ENCODE measurements at places on chromosomes 7 and 10. TPM values are rescaled to one million over a fixed set of nuclear protein-coding genes. Genes with fewer than 3 reads are reported as not detected.

GRCh38 chr10:85919491-85920021 is 447.0 kb downstream of the GRID1 start:
- no peak for DNase-seq

DNA sequence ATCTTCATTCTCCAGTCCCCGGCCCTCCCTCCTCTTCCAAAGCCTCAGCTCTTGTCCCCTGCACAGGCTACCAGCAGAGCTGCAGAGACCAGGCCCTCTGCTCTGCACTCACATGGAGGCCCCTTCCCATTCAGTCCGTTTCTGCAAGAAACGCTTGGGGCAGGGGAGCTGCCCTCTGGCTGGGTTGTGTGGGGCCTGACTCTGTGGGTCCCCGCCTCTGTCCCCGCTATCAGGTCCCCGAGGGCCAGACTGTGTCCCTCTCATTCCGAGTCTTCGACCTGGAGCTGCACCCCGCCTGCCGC is 1.5 kb downstream of the PCOLCE start:
- DNase-seq: no peak

- DNase-seq: no peak
These were observed 121.1 kb downstream of the C10orf90 start for GRCh38 chr10:126549344-126549743.

- no peak for DNase-seq
These were observed 9.5 kb upstream of the ZNF862 start for GRCh38 chr7:149828357-149829309.

- DNase-seq: peak; percentile 82
These were observed 361 bp upstream of the PLXDC2 start for GRCh38 chr10:19815731-19816410.

DNA sequence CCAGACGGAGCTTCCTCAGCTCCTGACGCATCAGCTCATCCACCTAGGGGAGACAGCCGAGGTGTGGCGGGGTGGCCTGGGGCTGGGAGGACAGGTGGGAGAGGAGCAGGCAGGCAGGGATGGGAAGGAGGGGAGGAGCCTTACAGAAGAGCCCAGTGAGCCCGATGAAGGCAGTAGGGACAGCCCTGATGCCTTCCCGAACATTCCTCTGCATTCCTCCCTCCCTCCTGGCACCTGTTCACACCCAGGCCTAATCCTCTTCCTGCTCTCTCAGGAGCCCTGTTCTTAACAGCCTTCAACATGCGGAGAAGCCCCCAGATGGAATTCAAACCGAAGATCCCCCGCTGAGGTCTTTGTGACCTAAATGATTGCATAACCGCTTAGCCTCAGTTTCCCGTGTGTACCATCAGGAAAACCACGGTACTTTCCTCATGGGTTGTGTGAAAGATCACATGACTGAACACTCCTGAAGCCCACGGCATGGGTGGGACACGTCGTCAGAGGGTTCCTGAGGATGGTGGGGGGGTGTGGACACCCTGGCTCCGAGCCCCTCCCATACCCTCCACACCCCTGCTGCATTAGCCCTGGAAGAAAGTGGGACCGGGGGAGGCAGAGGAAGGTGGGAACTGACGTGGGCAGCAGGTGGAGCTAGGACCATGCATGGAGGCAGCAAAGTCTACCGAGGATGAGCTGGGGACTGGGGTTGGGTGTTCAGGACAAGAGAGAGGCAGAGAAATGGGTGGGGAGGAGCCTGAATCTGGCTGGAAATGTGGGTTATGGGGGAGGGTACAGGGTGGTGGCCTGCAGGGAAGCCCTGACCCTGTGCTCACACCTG is 8.8 kb upstream of the ASB10 start:
- DNase-seq: no peak

DNA sequence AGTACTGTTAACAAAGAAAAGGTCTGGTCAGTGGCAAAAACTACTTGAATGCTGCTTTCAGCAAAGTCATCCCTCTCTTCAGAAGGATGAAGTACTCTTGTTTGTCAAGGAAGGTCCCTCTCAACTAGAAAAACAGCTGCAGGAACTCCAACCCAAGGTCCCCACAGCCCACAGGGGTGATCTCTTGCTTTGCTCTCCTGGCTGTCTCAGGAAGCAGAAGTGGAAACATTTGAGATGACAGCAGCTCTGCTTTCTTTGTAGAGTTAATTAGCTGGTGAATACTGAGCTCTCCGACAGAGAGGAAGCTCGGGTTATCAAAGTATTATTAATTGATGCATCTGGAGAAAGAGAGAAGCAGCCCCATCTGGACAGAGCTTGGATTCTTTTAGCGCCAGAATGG is 25.4 kb upstream of the LRGUK start:
- DNase-seq: no peak

GRCh38 chr7:2566348-2566889 is 7.6 kb downstream of the IQCE start:
- DNase-seq: no peak

DNA sequence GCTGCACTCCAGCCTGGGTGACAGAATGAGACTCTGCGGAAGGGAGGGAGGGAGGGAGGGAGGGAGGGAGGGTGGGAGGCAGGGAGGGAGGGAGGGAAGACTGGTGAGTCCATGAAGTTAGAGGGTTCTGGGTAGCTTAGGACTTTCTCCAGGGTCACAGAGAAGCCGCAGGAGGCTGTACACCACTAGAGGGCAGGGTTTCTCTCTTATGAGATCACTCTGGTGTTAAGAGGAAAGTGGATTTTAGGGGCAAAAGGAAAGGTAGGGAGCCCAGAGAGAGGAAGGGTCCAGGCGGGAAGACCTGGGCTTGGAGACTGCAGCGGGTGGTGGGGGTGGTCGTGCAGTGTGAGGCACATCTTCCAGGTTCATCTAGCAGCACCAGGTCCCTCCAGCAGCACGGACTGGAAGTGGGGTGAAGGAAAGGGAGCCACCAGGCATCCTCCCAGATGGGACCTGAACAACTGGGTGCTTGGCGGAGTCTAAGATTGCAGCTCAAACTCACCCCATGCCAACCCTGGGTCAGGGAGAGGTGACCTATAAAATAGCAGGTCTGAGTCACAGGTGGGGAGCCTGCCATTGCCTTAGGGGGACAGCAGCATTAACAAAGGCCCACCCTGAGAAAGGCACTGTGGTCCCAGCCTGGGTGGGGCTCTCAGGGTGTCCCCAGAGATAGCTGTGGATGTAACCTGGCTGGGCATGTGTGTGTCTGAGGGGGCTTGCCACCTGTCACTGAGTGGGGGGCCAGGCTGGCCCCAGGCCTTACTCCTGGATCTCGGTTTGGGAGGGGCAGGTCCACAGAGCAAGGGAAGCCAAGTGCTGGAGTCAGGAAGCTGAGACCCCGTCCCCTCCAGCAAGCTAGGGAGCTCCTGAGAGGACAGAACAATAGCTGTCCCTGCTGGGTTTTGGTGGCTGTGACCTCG is 48.5 kb upstream of the SLC29A3 start:
- peak; percentile 59 for DNase-seq

GRCh38 chr7:27994639-27995038 is 186.0 kb downstream of the JAZF1 start:
- DNase-seq: no peak

DNA sequence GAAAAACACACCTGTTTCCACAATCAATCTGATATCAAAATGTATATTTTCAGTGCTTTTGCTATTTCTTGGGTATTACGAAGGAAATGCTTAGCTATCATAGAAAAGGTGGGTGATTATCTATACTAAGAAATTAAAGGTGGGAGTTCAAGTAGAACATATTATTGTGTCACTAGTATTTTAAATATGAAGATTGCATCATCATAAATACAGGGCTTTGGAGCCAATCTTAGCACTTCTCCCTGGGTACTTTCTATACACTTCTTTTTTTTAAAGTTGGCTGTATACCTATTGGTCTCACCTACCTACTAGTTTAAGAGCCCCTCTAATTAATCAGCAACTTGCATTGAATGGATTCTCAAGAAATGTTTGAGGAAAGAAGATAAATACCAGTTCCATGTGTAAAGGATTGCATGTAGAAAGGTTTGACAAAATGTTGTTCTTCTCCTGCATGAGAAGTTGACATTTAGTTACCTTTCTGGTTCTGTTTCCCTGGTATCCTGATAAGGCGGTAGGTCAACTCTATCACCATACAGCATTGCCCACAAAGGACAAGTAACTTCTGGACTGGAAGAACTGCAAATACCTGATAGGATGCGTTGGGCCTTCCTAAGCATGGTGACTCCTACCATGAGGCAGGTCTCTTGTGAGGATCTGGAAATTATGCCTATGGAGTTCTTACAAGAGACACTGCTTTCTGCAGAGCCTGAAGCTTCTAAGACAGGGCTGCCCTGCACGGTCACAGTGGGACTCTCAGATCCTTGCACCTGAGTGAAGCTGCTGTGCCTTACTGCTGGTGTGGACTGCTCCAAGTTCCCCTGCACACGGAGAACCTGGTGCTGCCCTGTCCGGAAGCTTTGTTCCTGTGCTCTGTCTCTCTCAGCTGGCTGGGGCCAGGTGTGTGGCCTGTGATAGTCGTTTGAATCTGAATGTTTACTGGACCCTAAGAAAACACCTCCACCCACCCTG is 32.1 kb upstream of the PDSS1 start:
- DNase-seq: no peak

DNA sequence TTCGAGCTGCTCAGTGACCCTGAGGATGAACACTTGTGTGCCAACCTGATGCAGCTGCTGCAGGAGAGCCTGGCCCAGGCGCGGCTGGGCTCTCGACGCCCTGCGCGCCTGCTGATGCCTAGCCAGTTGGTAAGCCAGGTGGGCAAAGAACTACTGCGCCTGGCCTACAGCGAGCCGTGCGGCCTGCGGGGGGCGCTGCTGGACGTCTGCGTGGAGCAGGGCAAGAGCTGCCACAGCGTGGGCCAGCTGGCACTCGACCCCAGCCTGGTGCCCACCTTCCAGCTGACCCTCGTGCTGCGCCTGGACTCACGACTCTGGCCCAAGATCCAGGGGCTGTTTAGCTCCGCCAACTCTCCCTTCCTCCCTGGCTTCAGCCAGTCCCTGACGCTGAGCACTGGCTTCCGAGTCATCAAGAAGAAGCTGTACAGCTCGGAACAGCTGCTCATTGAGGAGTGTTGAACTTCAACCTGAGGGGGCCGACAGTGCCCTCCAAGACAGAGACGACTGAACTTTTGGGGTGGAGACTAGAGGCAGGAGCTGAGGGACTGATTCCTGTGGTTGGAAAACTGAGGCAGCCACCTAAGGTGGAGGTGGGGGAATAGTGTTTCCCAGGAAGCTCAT is 1.1 kb downstream of the DDIT4 start:
- peak; percentile 83 for DNase-seq

HMX2 gene
- total RNA-seq: not detected

SCART1 gene
- total RNA-seq: 0.51 TPM

ACSM6 gene
- not detected for total RNA-seq

FAM131B gene
- 0.59 TPM for total RNA-seq

FAM241B gene
- 3.3 TPM for total RNA-seq

DYNC1I1 gene
- total RNA-seq: 35.6 TPM

SFRP5 gene
- 2.1 TPM for total RNA-seq
